ENCODE measurements at places on chromosomes 11 and 22.

- DNase-seq = no peak
Observed at GRCh38 chr11:111942829-111943228, 5.7 kb downstream of the DIXDC1 start.

DNA sequence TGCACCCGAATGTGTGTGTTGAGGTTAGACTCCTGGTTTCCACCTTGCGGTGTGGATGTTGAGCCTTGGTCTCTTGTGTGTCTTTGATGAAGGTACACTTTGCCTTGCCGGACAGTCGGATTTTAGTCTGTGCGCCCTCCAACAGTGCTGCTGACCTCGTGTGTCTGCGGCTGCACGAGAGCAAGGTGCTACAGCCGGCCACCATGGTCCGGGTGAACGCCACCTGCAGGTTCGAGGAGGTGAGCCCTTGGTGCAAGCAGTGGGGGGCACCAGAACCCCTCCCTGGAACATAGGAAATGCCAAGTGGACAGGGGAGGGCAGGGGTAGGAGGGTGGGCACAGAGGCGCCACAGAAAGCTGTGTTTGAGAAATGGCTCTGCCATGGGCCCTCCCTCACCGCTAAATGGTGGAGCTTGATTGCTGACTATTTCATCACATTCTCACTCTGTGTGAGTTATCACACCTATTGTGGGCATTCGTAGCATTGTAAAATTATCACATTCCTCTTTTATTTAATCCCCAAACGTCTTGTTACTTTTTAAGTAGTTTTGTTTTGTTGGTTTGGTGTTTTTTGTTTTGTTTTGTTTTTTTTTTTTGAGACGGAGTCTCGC, 26.4 kb upstream of the PANX2 start:
- no peak for DNase-seq

GRCh38 chr22:30262112-30262511, 4.5 kb downstream of the OSM start:
- no peak for DNase-seq

- DNase-seq = no peak
Observed at GRCh38 chr11:86248609-86249008, 4.1 kb downstream of the EED start.

GRCh38 chr22:48884786-48885185, 942.9 kb downstream of the BRD1 start:
- no peak for DNase-seq

DNA sequence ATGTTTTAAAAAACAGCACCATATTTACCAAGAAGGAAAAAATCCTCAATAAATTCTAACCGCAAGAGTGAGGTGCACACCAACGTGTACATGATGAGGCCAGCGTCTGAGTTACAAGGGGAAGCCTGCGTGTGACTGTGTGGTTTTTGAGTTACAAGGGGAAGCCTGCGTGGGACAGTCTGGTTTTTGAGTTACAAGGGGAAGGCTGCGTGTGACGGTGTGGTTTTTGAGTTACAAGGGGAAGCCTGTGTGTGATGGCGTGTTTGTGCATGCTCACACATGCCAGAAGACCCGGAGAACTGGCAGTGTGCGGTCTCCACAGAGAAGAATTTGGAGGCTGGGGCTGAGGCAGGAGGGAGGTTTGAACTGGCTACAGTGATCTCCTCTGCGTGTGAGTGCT, 1376.4 kb downstream of the TBC1D22A start:
- DNase-seq = no peak

Measured in T-helper 17 cell (primary cell).